ENCODE measurements at places on chromosomes 6 and 20. TPM values are rescaled to one million over a fixed set of nuclear protein-coding genes. Genes with fewer than 3 reads are reported as not detected.

Gene LAMA2
- 130 TPM for polyA plus RNA-seq

Gene SLPI
- polyA plus RNA-seq, result not detected

Gene SLC23A2
- polyA plus RNA-seq, result 11.4 TPM

Gene RIMS1
- polyA plus RNA-seq, result 0.40 TPM

DNA sequence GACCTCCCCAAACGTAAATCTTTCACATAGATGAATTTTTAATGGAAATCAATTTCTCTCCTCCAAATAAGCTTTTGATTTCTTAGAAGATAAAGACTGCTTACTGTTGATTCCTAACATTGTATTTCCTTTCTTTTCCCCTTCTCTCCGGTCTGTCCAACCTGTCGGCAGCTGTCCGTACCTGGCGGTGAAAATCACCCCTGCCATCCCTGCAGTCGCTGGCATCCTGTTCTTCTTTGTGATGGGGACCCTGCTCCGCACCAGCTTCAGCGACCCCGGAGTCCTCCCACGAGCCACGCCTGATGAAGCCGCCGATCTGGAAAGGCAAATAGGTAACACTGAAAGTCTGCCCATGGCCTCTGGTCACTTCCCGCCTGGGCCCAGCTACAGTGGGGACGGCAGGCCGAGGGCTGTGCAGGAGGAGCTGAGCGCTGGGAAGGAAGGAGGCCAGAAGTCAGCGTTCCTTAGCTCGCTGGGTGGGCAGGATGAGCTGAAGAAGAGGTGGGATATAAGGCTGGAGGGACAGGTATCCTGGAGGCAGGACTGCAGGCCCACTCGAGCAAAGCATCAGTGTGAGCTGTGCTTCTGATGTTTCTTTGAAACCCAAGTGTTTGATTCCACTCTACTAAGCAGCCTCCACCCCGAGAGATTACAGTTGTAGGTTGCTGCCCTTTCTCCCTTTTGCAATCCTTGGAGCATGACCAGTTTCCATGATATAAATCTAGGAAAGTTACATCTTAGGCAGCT is 161.6 kb downstream of the ZDHHC14 start:
- DNase-seq, result no peak

GRCh38 chr20:49759266-49759950 is 45.7 kb upstream of the B4GALT5 start:
- DNase-seq, result no peak
